ENCODE measurements at places on chromosomes 6 and 20.

GRCh38 chr6:132811276-132811675 is 3.1 kb upstream of the RPS12 start:
- no peak for DNase-seq

- DNase-seq: peak; percentile 95
Observed at GRCh38 chr6:158653577-158654354, 3.9 kb downstream of the SYTL3 start.

DNA sequence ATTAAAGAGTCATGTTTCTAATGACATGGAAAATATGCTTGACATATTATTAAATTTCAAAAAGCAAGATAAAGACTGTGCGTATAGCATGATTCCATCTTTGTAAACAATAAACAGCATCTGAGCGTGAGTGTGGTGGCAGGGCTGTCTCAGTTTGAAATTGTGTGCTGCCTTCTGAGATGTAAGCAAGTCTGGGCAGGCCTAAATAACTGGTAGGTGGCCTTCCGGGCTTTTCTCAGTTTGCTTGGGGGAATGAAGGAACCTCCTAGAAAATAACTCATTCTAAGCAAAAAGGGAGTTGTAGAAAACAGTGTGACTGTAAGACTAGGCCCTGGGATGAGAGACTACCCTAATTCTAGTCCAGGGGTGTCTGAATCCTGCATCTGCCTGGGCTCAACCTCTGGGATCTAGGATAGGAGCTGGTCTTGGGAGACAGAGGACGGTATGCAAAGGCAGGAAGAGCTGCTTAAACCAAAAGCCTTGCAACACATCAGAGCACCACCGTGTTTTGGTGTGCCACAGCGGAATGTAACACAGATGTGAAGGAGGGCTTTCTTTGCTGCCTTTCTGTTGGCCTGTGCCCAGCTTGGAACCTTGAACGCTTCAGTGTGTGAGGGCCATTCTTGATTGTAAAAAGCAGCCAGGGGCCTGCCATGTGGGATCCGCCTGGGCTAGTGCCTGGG is 63.5 kb upstream of the L3MBTL3 start:
- DNase-seq: no peak

GRCh38 chr6:167409079-167409478 is 84.2 kb downstream of the TTLL2 start:
- no peak for DNase-seq

DNA sequence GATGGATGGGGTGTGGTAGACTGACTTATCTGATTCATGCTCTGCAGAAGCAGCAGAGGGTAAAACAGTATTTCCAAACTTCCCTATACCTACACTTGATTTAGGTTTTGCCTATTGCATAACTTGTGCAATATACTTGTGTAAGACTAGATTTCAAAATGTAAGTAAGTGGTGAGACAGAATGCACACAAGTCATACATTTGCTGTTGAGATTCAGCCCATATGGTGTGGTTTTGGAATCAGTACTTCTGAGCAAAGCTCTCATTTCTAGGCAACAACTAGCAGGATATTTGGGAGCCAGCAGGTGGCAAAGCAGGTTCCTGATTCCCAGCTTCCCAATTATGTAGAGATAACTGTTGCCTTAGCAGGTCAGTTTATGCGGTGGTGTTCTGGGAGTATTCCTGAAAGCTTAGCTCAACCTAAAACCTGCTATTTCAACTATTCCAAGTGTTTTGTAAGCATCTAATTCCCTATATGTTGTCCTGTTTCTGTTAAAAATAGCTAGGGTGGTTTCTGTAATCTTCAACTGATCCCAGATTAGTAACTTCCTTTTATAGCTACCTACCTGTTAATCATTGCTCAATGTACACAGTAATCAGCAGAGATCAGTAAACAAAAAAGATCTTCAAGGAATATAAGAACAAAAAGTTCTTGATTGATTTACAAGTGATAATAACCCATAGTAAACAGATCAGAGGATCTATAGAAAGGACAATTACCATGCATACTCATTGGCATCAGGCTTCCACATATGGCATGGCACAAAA is 8.5 kb upstream of the FABP7 start:
- no peak for DNase-seq

DNA sequence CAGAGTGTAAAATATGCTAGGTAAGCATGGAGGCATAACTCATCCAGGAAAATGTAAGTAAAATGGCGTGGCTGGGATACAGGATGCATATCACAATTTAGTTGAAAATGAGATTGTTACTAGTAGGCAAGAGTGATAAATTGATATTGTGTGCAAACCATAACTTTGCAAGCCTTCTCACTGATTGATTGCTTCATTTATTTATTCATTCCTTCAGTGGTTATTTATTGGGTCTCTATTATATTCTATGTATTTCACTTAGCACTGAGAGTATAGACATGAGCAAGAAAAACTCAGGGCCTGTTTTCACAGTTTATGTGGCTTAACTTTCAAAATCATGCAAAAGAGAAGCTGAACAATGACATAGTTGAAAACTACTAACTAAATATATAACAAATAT is 241.0 kb upstream of the EYS start:
- no peak for DNase-seq

DNA sequence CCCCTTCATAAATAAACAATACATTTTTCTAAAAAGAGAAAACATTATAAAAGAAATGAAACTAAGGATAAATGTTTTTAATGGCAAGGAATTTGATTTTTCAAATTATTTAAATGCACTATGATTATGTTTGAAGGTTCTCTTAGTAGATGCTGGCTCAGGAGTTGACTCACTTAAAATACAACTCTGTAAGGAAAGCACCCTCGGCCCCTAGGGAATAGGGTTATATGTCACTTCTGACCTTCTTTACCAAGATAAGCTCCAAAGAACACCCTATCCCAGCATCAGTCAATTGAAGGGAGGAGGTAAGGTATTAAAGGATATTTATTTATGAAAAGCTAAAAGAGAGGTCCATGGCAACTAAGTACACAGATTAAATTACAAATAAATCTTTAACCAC is 6.8 kb downstream of the SNAP91 start:
- DNase-seq: no peak

DNA sequence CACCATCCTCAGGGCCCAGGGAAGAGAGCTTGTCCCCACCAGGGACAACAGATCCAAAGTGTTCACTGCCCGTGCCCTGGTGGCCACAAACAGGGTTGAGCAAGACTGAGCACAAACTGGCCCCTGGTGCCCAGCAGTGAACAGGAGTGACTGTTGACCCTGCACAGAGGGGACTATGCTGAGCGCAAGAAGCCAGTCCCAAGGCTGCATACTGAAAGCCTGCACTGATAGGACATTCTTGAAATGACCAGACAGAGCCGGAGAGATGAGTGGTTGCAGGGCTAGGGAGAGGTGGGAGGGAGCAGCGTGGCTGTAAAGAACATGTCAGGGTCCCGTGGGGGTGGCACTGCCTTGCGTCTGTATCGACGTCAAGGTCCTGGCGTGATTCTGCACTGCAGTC is 2.9 kb upstream of the FNDC11 start:
- DNase-seq: no peak

- peak; percentile 47 for DNase-seq
Observed at GRCh38 chr6:148144917-148145521, 197.6 kb upstream of the SASH1 start.

DNA sequence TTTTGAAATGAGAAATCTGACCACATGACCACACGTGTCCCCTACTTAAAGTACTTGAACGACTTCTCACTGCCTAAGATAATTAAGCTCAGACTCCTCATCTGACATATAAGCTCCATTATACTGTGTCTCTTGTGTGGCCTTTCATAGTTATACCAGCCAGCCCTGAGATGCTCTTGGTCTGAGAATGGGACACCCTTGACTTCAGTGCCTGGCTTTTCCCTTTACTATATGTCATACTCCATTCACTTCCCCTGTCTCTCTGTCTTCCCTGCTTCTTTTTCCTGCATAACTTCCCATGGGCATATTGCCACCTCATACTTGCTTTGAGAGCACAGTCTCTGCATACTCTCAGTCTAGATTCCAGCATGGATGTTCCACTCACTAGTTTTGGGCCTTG is 53.4 kb upstream of the TINAG start:
- no peak for DNase-seq

DNA sequence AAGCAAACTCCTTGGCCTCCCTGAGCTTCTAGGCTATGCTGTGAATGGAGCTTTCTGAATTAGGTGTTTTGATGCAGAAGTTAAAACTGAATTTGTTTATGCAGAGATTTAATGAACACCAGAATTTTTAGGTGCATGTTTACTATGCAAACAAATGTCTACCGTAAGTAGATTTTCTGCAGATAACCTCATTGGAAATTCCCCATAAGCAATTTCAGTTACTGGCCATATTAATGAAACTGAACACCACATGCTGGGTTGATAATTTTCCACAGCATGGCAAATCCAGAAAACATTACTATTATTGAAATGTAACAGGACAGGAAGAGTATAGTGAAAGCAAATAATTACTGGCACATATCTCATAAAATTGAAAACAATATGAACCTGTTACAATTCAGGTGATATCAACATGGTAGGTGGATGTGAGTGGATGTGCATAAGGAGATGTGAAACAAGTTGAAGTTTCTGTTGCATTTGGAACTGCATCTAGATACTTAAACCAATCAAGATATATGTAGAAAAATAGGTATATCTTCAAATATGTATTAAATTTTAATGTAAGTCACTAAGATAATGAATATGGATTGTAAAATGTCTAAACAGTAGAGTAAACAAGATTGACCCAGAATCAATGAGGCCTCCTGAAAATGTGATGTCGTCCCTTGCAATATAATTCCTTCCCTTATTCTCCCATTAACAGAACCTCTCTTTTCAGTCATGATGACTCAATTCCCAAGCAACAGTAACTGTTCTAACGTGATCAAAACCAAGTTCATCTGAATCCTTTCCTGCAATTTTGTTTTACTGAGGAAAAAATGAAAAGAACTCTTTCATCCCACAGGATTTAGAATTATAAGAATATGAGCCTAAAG is 11.0 kb downstream of the PTCHD4 start:
- DNase-seq: no peak

DNA sequence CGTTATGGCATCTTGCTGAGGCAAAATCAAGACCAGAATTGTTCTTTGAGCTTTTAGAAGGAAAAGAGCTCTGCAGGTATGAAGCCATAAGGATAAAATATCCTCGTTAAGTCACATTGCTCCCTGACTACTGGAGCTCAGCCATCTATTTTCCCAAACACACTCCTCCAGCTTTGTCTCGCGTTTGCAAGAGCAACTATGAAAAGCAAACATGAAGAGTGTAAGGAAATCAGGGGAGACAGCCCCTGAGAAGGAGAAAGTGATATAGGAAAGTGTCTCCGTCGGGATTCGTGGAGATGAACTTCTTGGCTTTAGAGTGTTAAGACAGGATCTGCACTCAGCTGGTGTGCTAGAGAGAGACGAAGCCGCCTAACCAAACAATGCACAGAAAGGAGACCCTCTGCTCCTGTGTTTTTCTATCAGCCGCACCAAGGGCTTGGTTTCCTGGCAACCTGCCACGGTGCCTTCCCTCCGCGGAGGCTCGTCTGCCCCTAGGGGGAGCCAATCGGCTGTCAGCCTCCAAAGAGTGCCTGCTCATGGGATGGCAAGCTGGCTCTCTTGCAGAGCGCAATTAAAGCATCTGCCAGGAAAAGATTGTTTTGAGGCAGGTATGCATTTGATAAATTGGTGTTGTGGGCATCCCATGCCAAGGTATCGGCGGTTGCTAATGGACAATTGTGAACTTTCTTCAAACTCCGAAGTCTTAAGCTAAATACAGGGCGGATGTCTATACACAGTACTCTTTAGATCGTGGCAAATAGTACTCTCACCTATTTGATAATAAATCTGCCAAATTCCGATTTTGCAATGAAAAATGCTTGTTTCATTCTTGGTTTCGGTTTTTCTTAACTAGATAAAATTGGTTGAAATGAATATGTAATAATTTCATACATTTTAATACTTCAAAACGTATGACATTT is 603.2 kb downstream of the RNF144B start:
- no peak for DNase-seq

DNA sequence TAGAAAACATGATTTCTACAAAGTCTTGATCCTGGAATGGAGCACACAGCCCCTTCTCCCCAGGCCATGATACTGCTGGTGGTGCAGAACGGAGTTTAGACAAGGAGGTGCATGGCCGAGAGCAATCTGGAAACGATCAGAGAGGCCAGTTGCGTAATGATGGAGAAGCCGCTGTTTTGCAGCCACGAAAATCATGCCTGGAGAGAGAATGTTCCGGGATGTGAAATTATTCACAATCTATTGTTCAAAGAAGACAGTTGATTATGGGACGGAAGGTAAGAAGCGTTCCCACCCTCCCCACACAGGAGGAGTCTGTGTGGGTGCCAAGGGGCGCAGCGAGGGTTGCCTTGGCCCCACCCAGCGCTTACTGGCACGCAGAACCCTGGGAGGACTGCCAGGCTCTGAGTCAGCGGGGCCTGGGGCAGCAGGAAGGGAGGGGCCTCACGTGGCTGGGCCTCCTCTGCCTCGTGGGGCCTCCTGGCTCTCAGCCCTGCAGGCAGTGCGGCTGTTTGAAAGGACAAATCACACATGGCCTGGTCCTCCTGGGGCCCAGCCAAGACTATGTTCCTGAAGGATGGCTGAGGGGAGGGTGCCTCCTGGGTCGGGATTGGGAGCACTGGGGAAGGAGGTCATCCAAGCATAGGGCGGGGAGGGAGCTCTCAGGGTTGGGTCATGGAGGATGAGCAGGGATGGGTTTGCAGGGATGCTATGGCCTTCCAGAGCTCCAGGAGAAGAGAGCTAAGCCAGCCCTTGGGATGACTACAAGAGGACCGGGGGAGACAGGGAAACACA is 8.7 kb upstream of the AP5S1 start:
- peak; percentile 91 for DNase-seq

GRCh38 chr6:151564654-151565053 is 70.8 kb downstream of the CCDC170 start:
- DNase-seq: no peak

DNA sequence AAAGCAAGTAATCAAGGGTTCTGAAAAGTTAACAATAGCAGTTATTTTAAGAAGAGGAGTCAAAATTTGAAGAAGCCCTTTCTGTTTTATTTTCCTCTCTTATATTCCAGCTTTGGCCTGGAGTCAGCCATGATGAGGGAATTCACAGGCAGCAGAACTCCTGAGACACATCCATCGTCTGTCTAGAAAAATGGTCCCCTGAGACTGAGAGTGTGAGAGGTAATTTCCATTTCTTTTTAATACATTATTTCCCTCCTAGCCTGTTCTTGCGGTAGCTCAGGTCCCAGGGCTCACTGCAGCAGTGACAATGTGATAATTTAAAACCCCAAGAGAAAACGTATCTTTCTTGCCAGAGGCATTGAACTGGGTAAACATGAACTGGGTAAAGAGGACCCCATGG is 296.0 kb downstream of the SMOC2 start:
- no peak for DNase-seq

DNA sequence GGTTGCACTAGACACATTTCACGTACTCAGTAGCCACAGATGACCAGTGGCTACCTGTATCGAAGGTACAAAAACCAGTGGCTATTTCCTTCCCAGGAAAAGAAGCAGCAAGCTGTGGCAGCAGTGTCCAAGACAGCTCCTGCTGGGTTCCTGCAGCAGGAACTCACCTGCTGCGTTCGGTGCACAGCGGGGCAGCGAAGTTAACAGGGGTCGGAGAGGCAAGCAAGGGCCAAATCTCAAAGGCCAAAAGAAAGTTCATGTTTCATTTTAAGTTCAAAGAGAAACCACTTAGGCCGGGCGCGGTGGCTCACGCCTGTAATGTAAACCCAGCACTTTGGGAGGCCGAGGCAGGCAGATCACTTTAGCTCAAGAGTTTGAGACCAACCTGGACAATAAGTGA is 26.9 kb downstream of the ASIP start:
- no peak for DNase-seq
